ENCODE measurements at places on chromosomes 5 and 9.

DNA sequence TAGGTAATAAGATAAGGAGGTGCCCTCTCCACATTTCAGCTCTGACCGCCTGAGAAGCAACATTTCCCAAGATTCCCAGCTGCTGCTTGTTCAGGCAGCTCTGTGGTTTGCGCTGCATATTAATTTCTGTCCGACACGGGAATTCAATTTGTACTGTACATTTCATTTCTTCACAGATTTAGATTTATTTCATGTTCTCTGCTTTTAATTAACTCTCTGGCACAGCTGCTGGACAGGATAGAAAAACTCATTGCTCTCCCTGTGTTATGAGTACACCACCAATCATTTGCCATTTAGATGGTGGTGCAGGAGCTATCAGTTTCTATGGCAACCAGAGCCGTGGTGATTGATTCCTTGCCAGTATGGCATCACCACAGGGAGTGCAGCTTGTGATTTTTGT is 558.5 kb downstream of the DMRTA1 start:
- DNase-seq, result no peak

- DNase-seq, result no peak
These were observed 429.1 kb downstream of the NR2F1-AS1 start for GRCh38 chr5:93151896-93152295.

DNA sequence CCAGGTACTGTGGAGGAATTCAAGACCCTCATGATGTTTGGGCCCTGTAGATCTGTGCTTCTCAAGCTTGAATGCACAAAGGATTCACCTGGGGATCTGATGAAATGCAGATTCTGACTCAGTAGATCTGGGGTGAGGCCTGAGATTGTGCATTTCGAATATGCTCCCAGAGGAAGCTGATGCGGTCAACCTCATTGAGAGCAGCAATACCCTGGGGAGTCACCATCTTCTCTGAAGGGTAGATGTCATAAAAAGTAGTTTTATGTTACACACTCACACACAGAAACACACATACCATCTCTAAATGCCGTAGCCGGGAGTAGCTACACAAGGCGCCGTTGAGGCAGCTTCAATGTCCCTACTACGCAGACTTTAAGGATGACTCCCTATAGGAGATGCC is 55.8 kb upstream of the CPEB4 start:
- DNase-seq, result no peak

DNA sequence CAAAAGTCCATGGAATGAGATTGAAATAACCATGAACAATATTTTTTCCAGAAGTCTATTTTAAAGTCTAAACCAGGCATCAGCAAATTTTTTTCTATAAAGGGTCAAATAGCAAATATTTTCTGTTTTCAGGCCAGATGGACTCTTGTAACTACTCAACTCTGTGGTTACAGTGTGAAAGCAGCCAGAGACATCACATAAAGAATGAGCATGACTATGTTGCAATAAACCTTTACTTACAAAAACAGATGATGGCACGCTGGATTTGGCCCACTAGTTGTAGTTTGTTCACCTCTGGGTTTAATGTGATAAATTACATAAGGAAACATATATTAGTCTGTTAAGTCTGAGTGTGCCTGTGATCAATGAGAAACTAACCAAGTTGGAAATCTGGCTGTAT is 319.2 kb downstream of the TRPM3 start:
- DNase-seq, result no peak

- no peak for DNase-seq
These were observed 25.7 kb upstream of the NOTCH1 start for GRCh38 chr9:136571531-136571930.

GRCh38 chr9:134947265-134947955 is 29.7 kb upstream of the FCN1 start:
- no peak for DNase-seq

DNA sequence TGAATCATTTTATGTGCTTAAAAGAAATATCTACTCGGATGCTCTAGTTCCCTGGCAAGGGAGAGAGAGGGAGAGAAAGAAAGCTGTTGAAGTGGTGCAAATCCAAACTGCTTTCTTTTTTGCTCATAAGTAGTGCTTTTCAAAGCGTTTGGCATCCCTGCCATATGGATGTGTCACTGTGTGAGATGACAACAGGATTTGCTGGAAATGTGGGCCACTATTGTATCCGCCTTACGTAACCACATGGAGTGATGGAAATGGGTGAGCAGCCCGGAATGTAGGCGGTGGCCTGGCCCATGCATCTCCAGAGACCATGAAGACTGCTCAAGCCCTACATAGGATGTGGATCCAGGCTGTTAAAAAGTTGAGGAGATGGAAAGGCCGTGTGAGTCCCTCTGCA is 30.8 kb downstream of the TJP2 start:
- peak; percentile 62 for DNase-seq

DNA sequence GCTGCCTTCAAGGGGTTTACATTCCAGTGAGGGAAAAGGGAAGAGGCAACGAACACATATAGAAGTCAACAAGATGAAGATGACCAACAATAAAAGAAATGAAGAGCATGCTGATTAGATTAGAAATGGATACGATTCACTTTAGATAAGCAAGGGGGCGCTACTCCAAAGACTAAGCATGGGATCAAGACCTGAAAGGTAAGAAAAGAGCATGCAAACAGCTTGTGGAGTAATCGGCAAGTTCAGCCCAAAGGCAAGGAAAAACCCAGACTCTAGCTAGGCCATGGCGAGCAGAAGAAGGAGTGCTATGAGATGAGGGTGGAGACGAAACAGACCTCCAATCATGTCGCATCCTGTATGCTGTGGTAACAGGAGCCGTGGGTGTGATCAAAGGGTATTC is 124.4 kb downstream of the FANCC start:
- no peak for DNase-seq
